ENCODE measurements at places on chromosomes 4 and X. TPM values are rescaled to one million over a fixed set of nuclear protein-coding genes. Genes with fewer than 3 reads are reported as not detected.

TEX13C gene
- total RNA-seq: not detected

DNA sequence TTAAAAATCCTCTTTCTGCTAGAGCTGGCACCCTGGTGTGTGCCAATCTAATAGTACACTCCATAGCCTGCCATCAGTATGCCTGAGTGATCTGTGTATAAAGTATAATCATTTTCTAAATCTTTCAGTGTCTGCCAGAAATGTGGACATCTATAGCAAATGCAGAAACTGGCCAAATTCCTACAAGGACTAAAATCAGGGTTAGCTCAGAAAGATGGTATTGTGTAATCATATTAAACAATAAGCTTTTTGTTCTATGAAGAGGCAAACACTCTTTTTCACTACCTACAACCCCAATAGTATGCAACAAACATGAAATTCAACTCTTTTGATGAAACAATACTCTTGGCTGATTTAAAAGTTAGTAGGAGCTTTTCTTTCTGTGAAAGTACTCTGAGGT, 7.7 kb upstream of the TXLNG start:
- no peak for DNase-seq

ACE2 gene
- total RNA-seq: 8.1 TPM

PCSK1N gene
- total RNA-seq: 7.0 TPM

VCX gene
- not detected for total RNA-seq

- peak; percentile 81 for DNase-seq
Observed at GRCh38 chr4:87375719-87376291, 15.2 kb downstream of the HSD17B11 start.

EREG gene
- not detected for total RNA-seq

GRCh38 chr4:183469285-183469684, 24.8 kb downstream of the CDKN2AIP start:
- DNase-seq: no peak

DNA sequence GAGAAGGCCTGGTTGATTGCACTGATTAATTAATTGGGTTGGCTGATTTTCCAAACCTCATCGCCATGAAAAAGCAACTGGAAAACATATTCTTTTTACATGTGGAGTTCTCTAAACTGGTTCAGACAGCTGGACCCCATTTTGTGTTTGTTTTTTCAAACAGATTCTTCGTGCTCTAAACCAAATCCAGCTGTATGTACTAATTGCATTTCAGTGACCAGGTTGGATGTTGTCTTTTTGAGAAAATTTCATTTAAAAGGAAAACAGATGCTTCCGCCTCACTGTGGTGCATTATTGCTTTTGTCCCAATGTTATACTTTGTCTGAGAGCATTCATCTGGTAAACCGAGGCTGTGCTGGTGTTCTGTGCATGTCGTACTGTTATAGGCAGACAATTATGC, 67.8 kb upstream of the LNX1 start:
- no peak for DNase-seq

DNA sequence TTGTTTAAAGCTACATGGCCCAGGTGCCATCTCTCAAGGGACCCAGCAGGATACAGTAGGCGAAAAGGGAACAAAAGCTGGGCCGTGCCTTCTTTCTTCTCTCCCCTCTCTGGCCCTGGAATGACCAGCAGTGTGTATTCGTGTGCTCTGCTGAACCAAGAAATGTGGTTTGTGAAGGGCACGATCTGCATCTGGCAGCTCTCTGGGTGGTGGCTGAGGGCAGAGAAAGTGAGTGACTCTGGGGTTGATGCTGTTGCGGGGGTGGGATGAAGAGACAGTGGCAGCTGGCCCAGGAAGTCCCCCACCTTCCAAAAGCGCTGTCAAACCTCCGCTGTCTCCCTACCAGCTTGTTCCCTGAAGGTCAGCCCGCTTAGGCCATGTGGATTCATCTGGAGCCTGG, 88.3 kb downstream of the CLDN34 start:
- DNase-seq: no peak

- no peak for DNase-seq
Observed at GRCh38 chrX:37350034-37350365, 836 bp downstream of the PRRG1 start.

- DNase-seq: no peak
Observed at GRCh38 chrX:9646471-9647224, 119.0 kb downstream of the GPR143 start.

- DNase-seq: no peak
Observed at GRCh38 chr4:105387466-105387865, 86.4 kb downstream of the PPA2 start.

All from stomach (tissue), 19 donors.